ENCODE measurements at places on chromosomes 13 and 19.

- DNase-seq = no peak
Observed at GRCh38 chr13:73891805-73892204, 242.4 kb downstream of the KLF12 start.

GRCh38 chr13:102170305-102170704, 231.5 kb downstream of the FGF14 start:
- DNase-seq = no peak

GRCh38 chr13:41900918-41901317, 60.0 kb downstream of the VWA8 start:
- no peak for DNase-seq

GRCh38 chr19:5772416-5772815, 12.1 kb downstream of the PRR22 start:
- no peak for DNase-seq

GRCh38 chr19:40134866-40135265, 44.1 kb upstream of the ZNF780A start:
- DNase-seq = no peak

DNA sequence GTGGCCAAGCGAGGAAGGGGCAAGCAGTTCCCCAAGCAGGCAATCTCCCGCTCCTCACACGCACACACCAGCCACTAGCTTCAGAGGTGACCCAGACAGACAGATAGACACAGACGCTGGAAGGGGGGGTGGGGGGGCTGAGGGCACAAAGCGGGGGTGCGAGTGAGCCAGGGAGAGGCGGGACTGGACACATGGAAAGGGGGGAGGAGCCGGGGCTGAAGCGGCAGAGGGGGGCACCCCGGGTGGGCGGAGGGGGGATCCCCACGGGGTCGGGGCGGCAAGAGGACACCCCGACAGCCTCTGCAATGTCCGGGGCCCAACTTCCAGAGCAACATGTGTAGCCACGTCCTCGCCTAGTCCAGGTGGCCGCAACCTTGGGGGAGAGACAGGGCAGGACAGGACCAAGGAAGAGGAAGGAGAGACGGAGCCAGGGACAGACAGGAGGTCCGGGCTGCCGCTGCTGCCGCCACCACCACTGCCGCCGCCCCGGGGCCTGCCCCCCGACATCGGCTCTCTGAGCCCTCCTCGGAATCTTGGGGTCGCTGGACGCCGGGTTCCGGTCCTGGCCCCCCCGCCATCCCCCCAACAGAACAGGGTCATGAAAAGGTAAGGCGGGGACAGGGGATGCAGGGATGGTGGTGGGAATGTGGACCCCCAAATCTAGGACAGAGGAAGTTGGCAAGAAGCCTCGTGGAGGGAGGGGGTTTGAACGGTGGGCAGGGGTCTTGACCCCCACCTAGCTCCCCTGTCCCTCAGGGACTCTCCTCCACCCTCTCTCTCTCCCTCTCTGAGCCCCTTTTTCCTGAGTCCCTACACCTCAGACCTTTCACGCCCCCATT, 1.1 kb downstream of the GRIN2D start:
- no peak for DNase-seq

GRCh38 chr19:30209617-30210600, 162.3 kb upstream of the ZNF536 start:
- no peak for DNase-seq

- no peak for DNase-seq
Observed at GRCh38 chr13:112582263-112582662, 5.7 kb downstream of the TUBGCP3 start.

DNA sequence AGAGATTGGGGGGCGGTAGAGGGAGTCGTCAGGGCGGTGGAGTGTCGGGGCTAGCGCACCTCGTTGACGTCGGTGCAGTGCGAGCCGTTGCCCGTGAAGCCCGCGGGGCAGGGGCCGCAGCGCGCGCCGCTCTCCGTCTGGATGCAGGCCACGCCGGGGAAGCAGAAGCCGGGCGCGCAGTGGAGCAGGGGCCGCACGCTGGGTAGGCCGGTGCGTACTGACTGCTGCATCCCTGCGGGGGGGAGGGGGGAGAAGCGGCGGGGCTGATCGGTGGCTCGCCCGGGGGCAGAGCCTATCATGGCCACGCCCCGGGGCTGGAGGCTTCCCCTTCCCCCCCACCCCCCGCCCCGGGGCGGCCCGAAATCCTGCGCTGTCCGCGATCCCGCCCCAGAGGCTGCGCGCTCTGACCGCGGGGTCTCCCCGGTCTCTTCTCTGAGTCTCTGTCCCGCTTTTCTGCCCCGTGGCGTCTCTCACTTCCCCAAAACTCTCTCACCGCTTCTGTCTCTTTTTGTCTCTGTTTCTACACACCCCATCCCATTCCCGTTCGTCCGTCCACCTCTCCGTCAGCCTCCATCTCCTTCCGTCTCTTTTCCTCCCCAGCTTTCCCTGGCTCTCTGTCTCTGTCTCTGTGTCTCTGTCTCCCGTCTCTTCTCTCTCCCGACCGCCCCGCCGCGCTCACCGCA, 1.1 kb downstream of the COMP start:
- DNase-seq = no peak

- DNase-seq = no peak
Observed at GRCh38 chr19:55044286-55044685, 6.2 kb upstream of the GP6 start.

- no peak for DNase-seq
Observed at GRCh38 chr13:71290963-71291841, 575.8 kb downstream of the DACH1 start.

DNA sequence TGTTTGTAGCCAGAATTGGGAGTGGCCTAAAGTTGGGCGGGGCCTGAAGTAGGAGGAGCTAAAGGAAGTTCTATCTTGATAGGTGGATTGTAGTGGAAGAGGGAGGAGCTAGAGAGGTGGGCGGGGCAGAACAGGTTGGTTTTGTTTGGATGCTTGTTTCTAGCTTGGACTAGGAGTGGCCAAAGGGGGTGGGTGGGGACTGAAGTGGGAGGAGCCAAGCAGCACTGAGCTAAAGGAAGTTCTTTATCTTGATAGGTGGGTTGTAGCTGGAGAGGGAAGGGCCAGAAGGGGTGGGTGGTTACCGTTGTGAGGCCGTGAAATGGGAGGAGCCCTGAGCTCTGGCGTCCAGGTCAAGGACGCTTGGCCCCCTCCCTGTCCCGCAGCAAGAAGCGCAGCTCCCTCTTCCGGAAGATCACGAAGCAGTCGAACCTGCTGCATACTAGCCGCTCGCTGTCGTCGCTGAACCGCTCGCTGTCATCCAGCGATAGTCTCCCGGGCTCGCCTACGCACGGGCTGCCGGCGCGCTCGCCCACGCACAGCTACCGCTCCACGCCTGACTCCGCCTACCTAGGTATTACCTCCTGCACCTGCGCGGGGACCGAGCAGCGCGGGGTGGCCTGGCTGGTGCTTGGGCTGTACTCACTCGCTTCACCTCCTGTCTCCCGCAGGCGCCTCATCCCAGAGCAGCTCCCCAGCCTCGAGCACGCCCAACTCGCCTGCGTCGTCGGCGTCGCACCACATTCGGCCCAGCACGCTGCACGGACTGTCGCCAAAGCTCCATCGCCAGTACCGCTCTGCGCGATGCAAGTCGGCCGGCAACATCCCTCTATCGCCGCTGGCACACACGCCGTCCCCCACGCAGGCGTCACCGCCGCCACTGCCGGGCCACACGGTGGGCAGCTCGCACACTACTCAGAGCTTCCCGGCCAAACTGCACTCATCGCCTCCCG, 8.0 kb downstream of the DNASE2 start:
- peak; percentile 96 for DNase-seq

DNA sequence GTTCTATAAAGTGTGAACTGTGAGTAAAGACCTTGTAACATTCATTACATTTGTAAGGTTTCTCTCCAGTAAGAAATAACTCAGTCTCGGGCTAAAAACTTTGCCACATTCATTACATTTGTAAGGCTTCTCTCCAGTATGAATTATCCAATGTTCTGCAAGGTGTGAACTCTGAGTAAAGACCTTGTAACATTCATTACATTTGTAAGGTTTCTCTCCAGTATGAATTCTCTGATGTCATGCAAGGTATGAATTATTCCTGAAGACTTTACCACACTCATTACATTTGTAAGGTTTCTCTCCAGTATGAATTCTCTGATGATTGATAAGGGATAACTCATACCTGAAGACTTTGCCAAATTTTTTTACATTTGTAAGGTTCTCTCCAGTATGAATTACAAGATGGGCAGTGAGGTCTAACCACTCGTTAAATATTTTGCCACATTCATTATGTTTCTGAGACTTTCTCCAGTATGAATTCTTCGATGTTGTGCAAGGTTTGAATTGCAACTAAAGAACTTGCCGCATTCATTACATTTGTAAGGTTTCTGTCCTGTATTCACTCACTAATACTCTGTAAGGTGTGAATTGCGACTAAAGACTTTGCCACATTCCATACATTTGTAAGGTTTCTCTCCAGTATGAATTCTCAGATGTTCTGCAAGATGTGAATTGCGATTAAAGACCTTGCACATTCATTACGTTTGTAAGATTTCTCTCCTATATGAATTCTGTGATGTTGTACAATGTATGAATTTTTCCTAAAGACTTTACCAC, 21.2 kb downstream of the ZNF578 start:
- no peak for DNase-seq

DNA sequence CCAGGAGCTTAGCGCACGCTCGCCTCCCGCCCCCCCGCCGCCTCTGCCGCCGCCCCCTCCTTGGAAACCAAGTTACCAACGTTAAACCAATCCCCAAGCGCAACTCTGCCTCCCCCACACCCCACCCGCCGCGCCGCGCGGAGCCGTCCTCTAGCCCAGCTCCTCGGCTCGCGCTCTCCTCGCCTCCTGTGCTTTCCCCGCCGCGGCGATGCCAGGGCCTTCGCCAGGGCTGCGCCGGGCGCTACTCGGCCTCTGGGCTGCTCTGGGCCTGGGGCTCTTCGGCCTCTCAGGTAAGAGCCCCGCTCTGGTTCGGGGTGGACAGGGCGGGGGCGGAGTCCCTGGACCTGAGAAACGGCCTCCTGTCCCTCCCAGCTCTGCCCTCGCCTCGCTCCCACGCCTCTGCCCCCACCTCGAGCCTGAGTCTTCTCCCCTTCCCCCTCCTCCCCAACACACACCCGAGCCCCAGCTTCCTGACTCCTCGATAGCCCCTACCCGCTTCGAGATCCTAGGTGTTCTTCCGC, at the start of gene ICAM5:
ICAM5 (plus strand) TSS at position 117 of the 521 bp plus-strand sequence; CDS start at position 209, 92 bp downstream.
- DNase-seq = no peak

GRCh38 chr19:56167064-56167578, 8.7 kb upstream of the GALP start:
- peak; percentile 63 for DNase-seq

DNA sequence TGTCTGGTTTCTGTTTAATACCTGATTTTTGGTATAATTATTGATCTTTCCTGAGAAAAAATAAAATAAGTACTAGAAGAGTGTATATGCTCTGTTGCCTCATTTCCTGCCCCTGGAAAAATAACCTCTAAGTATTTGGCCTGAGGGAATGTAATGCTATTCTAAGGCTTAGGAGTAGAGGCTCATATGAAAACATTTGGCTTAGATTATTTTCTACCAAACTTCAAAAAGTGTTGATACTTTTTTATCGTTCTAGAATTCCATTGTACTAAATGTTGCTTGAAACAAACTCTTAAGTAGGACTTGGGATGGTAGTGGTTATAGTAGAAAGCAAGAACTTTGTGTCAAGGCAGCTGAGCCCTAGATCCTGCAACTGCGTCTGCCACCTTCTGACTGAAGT, 57.8 kb downstream of the COG3 start:
- no peak for DNase-seq

- DNase-seq = no peak
Observed at GRCh38 chr13:28579322-28579721, 79.6 kb upstream of the POMP start.

- DNase-seq = no peak
Observed at GRCh38 chr19:32751066-32751465, 31.5 kb downstream of the TDRD12 start.

GRCh38 chr19:55080121-55080967, 4.7 kb downstream of the EPS8L1 start:
- peak; percentile 86 for DNase-seq

- DNase-seq = no peak
Observed at GRCh38 chr13:110726726-110727125, 13.2 kb downstream of the ING1 start.

DNA sequence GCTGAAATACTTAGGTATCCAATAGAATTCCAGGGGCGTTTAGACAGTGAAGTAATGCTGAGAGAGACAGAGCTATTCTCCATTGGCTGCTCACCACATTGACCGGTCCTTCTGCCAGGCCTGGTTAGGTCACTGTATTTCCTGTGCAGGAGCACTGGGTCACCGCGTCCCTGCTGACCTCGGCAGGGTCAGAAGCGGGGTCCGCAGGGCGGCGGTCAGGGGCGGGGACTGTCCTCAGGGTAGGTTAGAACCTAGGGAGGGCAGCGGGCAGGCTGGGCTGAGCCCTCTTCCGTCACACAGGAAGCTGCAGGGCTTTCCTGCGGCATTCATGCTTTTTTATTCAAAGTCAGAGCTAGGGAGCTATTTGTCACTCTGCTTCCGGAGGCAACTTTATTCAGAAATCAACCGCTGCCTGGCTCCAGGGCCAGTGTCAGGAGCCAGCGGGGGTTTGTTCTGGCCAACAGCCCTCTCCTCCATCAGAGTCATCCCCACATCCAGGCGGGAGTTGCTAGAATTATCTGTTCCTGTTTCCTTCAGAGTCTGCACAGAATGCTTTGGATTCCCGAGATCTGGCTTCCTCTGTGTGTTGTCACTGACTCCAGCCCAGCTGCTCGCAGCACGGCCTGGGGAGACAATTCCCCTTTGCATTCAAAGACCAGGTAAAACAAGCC, 81.2 kb upstream of the WASF3 start:
- peak; percentile 15 for DNase-seq

- DNase-seq = no peak
Observed at GRCh38 chr19:48905664-48906063, 5.6 kb downstream of the NUCB1 start.
